ENCODE measurements at places on chromosomes 2 and 18. TPM values are rescaled to one million over a fixed set of nuclear protein-coding genes. Genes with fewer than 3 reads are reported as not detected.

Gene NOSTRIN
- 5.1 TPM for total RNA-seq

Gene VAMP5
- total RNA-seq, result 10.4 TPM

Gene ATP6V1B1
- 43.9 TPM for total RNA-seq

Gene THSD7B
- 0.68 TPM for total RNA-seq

Gene ADGRF3
- total RNA-seq, result 0.28 TPM

Gene POTEF
- total RNA-seq, result 0.61 TPM

Gene CHAC2
- 10.3 TPM for total RNA-seq

Gene ANKRD53
- not detected for total RNA-seq

Gene C1QL2
- not detected for total RNA-seq

Gene SERPINB3
- total RNA-seq, result not detected

Gene TMEM214
- 42.0 TPM for total RNA-seq

Gene ALKAL2
- total RNA-seq, result not detected

Gene SLC9A4
- not detected for total RNA-seq

Gene IGFBP2
- 91.4 TPM for total RNA-seq

Gene FIGN
- total RNA-seq, result not detected

Gene G6PC2
- total RNA-seq, result not detected

Gene RNF144A
- 0.10 TPM for total RNA-seq

Gene ZNF516
- 8.1 TPM for total RNA-seq

Gene IL1R2
- total RNA-seq, result 3.9 TPM

Gene CNDP1
- total RNA-seq, result not detected

Gene SPC25
- total RNA-seq, result 7.0 TPM

Gene TUBA3E
- not detected for total RNA-seq

Gene TIGD1
- total RNA-seq, result 7.0 TPM

Gene KCNG2
- total RNA-seq, result not detected

Gene PRKAG3
- not detected for total RNA-seq

Gene FLACC1
- 1.2 TPM for total RNA-seq

Gene UGT1A5
- 3.1 TPM for total RNA-seq

Gene TGFBRAP1
- total RNA-seq, result 35.8 TPM

Gene TPO
- total RNA-seq, result 0.41 TPM

Data from HT-29 (cell line).